ENCODE measurements at places on chromosomes 16 and 17.

GRCh38 chr16:84916850-84917249, 94.5 kb downstream of the ZDHHC7 start:
- no peak for DNase-seq

DNA sequence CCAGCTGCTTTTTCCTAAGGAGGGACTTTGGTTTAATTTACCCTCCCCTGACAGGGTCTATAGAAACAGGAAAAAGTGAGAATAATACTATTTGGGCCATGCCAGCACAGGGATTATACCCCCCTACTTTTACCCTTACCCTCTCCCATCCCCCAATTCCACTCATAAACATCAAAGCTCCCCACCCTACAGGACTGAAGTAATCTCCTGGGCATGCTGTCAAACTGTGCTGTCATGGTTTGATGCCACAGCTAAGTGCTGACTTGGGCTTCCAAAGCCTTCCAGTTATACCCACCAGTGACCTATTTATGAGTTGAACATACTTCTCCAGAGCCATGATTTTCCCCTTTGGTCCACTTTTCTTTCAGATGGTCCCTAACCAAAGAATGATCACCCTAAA, 12.8 kb downstream of the PHF12 start:
- no peak for DNase-seq

DNA sequence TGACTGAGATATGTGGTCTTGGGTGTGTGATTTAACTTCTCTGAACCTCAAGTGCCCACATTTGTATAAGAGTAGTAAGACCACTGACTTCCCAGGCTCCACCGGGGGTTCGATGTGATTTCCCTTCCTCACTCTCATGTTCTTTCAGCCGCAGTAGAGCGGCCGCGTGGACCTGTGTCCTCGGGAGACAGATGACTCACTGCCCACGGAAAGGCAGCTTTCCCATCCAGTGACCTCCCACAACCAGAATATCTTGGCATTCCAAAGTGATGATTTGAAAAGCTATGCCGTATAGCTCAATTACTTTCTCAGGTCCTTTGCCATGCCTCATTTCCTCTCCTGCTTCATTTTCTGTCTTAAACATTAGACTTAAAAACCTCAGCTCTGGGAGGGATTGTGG, 73.6 kb downstream of the IL21R start:
- no peak for DNase-seq

GRCh38 chr17:80999536-81000333, 8.1 kb downstream of the CHMP6 start:
- DNase-seq, result no peak

GRCh38 chr16:28846933-28847273, 755 bp upstream of the TUFM start:
- no peak for DNase-seq

DNA sequence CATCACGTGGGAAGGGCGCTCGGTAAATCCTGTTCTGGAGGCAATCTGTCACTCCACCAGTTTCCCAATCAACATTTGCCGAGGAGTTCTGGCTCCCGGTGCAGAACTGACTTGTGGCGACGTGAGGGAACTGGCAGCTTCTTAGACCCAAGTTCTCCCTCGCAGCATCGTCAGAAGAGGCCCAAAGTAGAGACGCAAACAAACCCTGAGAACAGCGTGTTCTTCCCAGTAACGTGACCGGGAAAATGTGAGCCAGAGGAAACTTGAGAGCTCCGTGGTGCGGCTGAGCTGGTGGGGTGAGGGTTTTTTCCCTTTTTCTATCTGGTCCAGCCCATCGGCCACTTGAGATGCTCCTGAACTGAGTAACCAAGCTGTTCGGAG, 158.9 kb upstream of the CACNG5 start:
- no peak for DNase-seq

GRCh38 chr17:69405096-69405495, 9.4 kb upstream of the MAP2K6 start:
- no peak for DNase-seq

GRCh38 chr16:17470908-17471718, at the start of gene XYLT1:
Gene XYLT1 (minus strand): TSS chr16:17470960. CDS start chr16:17470796, 164 bp downstream.
- peak; percentile 69 for DNase-seq

DNA sequence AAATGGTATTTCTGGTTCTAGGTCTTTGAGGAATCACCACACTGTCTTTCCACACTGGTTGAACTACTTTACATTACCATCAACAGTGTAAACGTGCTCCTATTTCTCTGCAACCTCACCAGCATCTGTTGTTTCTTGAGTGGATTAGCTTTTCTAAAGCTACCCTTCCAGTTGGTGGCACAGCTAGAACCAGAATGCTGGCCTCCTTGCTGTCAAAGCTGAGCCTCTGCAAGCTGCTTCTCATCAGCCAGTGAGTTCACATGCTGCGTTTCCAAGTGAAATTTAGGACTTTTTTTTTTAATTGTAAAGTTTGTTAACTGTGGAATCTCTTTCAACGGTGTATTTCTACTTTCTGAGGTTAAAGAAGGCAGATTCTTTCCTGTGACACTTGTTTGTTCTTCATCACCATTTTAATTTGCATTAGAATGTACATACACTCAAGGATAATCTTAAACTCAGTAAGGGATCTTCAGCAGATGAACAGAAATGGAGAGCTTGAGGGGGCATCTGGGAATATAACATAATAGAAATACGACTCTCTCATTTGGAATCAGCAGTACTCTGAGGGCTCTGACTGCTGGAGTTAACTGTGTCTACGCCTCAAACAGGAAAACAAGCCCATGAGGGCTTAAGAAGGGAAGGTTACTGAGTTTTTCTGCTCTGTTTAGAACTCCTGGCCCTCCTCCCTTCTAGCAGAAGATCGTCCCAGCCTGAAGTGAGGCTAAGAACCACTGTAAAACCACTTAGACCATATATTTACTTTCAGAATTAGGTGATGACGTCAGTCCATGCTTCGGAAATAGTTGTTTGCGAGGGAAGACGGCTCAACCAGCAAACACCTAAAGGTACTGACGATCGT, 148.4 kb upstream of the FAM20A start:
- DNase-seq, result no peak

DNA sequence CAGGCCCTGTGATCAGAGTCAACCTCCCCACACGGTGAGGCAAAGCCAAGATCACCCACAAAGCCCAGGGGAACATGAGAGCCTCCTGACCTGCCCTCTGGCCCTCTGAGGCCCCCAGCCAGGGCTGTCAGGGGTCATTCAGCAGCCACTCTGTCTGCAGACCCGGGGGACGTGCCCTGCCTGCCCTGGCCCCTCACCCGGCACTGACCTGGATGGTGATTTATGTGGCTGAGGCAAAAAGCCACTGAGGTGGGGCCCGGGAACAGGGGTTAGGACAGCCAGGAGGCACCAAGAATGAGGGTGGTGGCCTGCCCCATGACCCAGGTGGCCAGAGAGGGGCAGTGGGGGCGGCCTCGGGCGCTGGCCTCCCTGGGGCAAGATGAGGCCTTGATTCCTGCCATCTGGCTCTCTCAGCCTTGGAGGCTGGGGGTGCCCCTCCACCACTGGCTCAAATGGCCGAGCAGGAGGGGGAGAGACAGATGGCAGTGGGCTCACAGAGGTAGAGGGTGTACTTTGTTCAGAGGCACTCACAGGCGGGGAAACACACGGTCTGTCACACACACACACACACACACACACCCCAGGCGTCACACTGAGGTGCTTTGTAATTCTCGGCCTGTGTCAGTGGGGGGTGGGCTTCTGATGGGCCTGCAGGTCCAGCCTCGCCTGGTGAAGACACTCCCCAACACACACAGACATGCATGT, 174.0 kb upstream of the GSE1 start:
- no peak for DNase-seq

DNA sequence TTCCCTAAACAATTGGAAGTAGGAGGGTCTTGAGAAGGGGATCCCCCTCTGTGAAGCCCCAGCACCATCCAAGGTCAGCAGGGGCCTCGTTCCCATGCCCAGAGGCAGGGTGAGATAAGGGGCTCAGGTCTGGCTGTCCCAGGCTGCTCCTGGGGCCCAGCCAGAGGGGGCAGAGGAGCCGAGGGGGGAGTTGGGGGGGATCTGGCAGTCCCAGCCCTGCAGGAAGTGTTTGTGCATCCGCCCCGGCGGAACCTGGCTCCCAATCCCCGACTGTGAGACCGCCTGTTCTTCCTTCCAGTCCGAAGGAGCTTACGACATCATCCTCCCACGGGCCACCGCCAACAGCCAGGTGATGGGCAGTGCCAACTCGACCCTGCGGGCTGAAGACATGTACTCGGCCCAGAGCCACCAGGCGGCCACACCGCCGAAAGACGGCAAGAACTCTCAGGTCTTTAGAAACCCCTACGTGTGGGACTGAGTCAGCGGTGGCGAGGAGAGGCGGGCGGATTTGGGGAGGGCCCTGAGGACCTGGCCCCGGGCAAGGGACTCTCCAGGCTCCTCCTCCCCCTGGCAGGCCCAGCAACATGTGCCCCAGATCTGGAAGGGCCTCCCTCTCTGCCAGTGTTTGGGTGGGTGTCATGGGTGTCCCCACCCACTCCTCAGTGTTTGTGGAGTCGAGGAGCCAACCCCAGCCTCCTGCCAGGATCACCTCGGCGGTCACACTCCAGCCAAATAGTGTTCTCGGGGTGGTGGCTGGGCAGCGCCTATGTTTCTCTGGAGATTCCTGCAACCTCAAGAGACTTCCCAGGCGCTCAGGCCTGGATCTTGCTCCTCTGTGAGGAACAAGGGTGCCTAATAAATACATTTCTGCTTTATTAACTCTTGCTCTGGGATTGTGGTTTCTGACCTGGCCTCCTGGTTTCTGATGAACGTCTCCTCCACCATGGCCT, 14.9 kb downstream of the GPRC5C start:
- DNase-seq, result no peak

- no peak for DNase-seq
Observed at GRCh38 chr16:77588389-77588788, 133.9 kb upstream of the NUDT7 start.

DNA sequence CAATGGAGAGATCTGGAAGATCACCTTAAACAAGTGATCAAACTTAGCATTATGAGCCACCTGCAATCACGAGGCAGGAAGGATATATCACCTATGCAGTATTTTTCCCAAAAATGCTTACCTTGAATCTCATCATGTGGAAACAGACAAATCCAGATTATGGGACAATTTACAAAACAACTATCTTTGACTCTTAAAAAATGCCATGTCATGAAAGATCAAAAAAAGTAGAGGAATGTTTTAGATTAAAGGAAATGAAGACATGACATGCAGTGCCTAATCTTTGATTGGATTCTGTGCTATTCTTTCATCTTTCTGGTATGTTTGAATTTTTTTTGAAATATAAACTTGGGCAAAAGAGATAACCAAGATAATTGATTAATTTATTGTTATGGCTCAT, 95.9 kb downstream of the KPNA2 start:
- no peak for DNase-seq

- DNase-seq, result no peak
Observed at GRCh38 chr17:41421116-41421515, 3.3 kb downstream of the KRT37 start.

GRCh38 chr16:68373528-68374245, 62.9 kb downstream of the PRMT7 start:
- DNase-seq, result no peak

DNA sequence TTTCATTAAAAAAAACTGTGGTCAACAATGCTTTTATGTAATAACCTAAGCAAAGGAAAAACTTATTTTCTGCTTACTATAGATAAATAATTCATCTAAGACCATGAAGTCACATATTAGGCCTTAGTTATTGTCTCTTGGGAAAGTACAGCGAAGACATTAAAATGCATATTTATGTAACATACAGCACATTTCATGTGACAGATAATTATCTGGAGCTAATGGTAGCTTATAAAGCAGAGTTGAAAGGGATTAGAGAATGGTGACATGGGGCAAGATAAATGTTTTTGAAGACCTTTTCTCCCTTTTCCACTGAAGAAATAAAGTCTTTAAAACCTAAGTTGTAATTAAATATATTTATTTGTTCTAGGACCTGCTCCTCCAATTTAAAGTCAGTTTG, 9.7 kb downstream of the MEIOC start:
- DNase-seq, result no peak

- no peak for DNase-seq
Observed at GRCh38 chr17:78268951-78269905, 37.8 kb downstream of the TMEM235 start.

GRCh38 chr16:57966986-57967385, 3.9 kb downstream of the CNGB1 start:
- no peak for DNase-seq

- no peak for DNase-seq
Observed at GRCh38 chr16:29996766-29997250, 767 bp downstream of the INO80E start.

DNA sequence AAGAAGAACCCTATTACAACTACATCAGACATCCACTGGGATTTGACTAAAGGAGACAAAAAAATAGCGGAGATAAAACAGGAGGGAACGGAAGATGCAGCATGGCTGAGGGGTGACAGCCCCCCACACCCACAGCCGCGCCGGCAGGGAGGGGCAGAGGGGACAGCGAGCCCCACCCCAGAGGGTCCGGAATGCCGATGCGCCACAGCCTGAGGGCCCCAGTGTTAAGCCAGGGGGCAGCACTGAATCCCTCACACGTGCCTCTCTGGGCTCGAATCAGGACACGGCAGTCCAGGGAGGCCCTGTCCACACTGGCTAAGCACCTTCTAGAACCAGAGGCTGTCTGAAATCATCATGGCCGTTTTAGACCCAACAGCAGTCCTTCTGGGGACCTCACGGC, 18.8 kb downstream of the MAP1LC3B start:
- no peak for DNase-seq

DNA sequence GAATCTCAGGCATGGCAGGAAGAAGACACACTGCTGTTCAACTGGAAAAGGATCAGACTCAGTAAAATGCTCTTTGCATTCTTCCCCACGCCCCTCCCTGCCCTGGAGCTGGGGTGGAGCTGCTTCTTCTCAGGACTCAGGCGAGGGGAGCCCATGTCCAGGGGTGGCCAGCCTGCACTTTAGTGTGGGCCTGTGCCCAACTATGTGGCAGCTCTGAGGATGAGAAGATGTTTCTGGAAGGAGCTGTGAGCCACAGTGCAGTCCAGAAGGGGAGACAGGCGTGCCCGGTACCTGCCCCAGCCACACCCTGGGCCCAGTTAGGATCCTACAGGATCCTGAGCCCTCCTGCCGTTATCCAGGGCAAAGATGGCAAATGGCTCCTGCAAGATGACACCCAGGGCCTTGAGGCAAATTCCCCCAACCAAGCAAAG, 120.3 kb downstream of the ANKRD11 start:
- DNase-seq, result no peak

GRCh38 chr17:83170571-83171260, 91.3 kb downstream of the METRNL start:
- DNase-seq, result no peak
